ENCODE measurements at places on chromosomes 4 and X. TPM values are rescaled to one million over a fixed set of nuclear protein-coding genes. Genes with fewer than 3 reads are reported as not detected.
A peak's percentile ranks its signal among the peaks of the same experiment; 100 is the strongest.

SEC24D gene
- 31.7 TPM for total RNA-seq

FGA gene
- total RNA-seq = not detected

L1CAM gene
- total RNA-seq = 37.1 TPM

MTMR8 gene
- total RNA-seq = 0.20 TPM

PDGFRA gene
- total RNA-seq = 0.41 TPM

TEC gene
- 3.6 TPM for total RNA-seq

STATH gene
- total RNA-seq = not detected

DNA sequence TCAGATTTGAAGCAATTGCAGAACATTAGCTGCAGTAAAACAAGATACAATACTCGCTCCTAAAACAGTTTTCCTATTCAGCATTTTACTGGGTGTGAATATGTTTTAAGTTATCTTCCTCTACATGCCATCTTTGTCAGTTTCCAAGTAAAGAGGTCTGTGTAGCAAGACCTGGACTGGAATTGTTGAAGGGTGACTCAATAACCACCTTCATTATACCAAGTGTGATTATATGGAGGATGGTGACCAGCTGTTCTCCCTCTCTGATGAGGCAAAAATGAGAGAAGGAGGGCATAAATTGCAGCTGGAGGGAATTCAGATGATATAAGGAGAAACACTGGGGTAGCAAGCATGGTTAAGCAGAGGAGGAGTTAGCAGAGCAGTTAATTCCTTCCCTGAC is 922.1 kb upstream of the SLIT2 start:
- peak; percentile 6 for DNase-seq

- no peak for DNase-seq
These were observed 81.2 kb upstream of the GPM6B start for GRCh38 chrX:13898083-13898482.

GRCh38 chrX:57573754-57574153 is 18.1 kb upstream of the ZXDB start:
- no peak for DNase-seq

GRCh38 chrX:22097012-22097694 is 65.0 kb downstream of the PHEX start:
- DNase-seq = peak; percentile 70

- no peak for DNase-seq
These were observed 22.0 kb upstream of the EIF4E start for GRCh38 chr4:98950925-98951324.

DNA sequence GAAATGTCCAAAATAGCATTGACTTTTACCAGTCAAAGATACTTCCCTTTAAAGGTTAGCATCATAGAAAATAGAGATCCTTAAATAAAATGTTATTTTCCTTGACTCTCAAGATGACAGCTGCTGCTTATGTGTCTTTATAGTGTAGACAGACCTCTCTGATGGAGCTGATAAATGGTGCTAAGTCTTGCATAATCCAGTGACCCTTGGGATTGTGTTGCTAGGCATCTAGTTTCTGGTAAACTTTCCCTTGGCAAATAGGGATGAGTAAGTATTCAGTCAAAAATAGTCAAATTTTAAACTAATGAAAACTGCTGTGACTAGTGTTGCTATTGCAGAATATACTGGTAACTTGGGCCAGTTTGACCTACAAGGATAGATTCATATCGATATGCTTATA is 53.6 kb downstream of the MBNL3 start:
- no peak for DNase-seq

DNA sequence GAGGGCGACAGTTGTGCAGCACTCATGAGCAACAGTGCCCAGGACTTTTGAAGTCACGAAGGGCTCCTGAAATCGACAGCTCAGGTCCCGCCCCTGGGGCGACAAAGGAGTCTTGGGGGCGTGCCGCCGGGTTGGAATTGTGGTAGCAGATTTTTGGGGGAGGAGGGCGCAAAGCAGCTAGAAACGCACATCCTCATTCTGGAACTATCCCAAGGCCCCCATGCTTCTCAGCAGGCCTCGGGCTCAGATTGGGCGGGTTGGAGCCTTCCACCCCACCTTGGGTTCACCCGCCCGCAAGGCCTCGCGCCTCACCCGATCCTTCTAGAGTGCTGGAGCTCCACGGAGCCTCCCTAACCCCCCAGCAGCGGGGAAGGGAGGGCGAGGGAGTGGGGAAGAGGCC is 85.5 kb downstream of the HPRT1 start:
- no peak for DNase-seq

DNA sequence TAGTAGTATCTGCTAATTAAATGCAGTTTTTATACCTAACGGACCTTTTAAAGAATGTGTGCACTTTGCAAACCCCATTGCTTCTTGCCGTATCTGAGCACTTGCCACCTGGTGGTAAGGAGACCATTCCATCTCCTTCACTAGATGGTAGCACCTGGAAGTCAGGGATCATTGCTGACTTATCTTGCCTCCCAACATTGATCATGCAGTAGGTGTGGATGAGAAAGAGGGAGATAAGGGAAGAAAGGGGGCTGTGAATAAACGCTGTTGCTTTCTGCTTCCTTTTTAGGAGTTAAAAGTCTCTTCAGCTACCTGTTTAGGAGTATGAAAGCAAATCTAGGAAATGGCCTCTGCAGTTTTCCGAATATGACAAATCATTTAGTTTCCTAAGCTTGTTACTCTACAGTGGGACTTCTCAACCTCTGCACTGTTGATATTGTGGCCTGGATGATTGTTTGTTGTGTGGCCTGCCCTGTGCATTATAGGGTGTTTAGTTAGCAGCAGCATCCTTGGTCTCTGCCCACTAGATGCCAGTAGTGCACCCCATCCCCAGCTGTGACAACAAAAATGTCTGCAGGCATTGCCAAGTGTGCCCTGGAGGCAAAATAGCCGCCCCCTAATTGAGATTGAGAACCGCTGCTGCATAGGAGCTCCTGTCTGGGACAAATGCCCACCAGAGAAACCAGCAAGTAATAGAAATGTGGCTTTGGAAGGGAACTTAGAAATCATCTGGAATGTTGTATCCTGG is 38.8 kb downstream of the GAB1 start:
- DNase-seq = no peak

DNA sequence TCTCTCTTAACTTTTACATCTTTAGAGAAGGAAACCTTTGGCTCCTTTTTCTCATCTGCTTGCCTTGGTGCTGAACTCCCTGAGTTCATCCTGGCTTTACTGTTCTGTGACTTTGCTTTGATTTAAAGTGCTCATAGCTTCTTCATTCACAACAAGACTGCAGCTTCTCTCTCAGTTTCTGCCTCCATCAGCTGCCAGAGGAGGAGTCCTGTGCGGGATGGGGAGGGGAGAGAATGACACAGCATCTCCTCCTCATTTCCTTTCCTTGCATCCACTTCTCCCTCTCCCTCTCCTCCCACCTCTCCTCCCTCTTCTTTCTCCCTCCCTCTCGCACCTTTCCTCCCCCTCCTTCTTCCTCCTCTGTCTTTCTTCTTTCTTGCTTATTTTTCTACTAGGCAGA is 42.0 kb downstream of the CBLL2 start:
- DNase-seq = peak; percentile 77

DNA sequence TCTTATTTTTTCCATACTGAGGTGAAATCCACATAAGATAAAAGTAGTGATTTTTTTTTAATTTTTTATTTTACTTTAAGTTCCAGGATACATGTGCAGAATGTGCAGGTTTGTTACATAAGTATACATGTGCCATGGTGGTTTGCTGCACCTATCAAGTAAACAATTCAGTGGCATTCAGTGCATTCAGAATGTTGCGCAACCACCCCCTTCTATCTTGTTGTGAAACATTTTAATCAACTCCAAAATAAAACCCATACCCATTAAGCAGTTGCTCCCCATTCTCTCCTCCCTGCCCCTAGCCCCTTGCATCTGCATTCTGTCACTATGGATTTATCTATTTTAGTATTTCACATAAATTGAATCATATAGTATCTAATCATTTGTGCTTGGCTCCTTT is 121.2 kb downstream of the KLHL13 start:
- DNase-seq = no peak

DNA sequence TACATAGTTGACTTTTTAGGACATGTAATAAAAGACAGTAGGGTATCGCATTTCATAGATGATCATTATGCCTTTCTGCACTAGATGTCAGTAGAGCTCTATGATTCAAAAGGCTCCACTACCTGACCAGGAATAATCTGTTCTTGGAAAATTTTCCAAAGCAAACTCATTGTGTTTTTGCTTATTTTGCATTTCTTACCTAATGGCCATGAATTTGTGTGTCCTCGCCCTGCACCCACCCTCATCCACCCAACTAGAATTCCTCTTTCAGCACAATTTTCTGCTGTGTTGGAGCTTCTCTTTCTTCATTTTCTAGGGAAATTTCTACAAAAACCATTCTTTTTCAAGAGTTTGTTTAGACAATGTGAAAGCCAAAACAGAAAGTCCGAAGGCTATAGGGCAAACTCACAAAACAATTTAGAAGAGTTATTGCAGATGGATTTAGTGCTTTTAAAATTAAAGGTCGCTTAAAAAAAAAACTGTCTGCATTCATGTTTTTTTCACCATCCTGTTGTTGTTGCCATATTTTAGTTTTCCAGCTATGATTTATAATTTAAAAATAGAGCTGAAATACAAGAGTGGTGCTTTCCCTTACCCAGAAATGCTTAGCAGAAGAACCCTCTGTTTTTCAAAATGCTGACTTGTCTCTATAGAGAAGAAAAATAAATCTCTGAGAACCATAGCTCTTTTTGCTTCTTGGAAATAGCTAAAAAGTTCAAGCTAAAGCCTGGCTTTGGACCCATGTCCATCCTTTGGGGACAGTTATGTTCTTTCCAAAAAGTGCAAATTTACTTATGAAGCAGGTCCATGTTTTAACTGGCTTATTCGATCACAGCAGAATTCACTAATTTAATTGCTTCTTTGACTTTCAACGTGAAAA is 183.7 kb downstream of the SPATA18 start:
- DNase-seq = peak; percentile 15

GRCh38 chr4:106585915-106586349 is 217.4 kb upstream of the GIMD1 start:
- DNase-seq = peak; percentile 79

DNA sequence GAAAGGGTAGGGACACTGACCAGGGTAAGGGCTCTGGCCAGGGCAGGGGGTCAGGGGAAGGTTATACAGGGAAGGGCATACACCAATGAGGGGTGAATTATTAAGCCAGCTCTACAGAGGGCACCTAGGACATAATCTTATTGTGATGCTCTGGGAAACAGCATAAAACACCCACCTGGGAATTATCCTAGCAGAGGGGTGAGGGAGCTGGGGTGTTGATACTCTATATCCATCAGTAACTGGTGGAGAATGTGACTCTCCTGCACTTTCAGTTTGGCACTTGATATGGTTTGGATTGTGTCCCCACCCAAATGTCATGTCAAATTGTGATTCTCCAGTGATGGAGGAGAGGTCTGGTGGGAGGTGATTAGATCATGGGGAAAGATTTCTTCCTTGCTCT is 291.2 kb downstream of the ASMT start:
- no peak for DNase-seq

DNA sequence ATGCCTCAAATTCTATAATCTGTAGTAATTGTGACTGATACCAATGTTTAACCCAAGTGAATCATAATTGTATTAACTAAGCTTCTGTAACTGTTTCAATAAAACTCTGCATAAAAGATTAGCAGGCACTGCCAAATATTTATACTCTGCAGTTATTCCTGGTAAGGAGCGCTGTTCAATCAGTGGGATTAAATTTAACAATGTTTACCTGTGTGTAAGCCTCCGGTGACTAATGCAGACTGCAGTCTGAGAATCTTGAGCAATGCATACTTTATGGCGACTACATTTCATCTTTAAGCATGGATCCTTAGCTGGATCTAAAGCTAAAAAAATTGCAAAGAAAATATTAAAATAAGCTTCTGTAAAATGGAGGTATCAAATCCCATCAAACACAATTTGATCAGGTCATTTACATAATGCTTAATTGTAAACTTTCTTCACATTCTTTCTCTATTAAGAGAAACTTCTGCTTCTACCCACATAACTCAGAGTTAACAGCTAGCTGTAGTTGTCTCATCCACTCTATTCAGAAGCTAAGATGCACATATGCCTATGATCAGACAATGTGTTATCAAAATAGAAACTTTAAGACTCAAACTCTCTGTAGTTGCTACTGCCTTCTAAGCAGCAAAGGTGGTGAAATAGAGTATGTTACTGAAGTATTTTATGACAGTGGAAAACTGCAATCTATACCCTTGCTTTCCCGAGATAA is 234.0 kb downstream of the SPOCK3 start:
- no peak for DNase-seq

- no peak for DNase-seq
These were observed 37.2 kb downstream of the RTL9 start for GRCh38 chrX:110395877-110396276.

Data from Caki2 (cell line).